Activated CD4-positive, alpha-beta T cell treated with anti-CD3 and anti-CD28 coated beads for 36 hours (primary cell): ENCODE measurements at places on chromosomes 5 and 9.

DNA sequence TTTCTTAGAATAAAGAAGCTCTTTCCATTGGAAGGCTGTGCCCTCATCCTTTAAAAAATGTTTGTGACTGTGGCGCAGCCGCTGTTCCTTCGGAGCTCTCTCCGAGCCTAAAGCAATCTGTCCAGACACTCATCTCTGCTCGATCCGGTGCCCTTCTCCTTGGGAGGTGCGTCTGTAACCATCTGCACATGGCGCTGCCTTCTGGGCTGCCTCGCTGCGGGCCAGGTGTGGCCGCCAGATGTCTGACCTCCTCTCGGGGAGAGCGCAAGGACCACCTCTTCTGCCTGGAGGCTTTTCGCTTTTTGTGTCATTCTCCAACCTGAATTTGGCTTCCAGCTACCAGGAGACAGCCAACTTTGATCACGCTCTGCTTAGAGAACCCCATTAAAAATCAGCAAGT lies 153.4 kb upstream of the PTCH1 start:
- no peaks in the 10 kb centered on the region for H3K4me1 ChIP-seq
- H3K27me3 ChIP-seq = peaks cover 8% of the 10 kb centered on the region
- no peak overlapping the region for H3K4me3 ChIP-seq

DNA sequence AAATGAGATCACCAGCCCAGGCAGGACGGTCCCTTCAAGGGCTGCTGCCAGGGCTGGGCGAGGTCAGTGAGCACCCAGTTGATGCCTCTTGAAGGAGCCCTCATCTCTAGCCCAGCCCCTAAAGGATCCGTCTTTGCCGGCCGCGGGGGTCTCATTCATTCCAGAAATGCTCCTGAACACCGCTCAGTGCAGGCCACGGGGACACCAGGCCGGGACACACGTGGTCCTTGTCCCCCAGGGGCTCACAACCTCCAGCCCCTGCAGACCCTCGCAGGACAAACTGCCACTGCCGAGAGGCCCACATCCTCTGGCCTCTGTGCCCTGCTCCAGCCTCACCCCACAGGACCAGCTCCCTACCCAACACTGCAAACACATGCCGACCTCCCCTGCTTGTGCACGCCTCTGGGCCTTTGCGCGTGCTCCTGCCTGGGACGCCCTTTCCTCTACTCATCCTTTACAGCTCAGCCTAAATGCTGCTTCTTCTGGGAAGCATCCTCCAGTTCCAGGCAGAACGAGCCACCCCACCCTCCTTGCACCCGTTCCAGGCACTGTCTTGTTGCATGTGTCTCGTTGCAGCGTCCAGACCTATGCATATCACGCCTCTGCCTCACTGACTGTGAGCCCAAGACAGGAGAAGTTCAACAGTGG lies 10.3 kb upstream of the LAMC3 start:
- no peak overlapping the region for H3K27ac ChIP-seq
- no peaks in the 10 kb centered on the region for H3K36me3 ChIP-seq
- no peak for DNase-seq
- H3K4me3 ChIP-seq = no peak overlapping the region
- H3K4me1 ChIP-seq = no peaks in the 10 kb centered on the region
- peaks cover 12% of the 10 kb centered on the region for H3K27me3 ChIP-seq

- no peak overlapping the region for H3K27ac ChIP-seq
- H3K36me3 ChIP-seq = no peaks in the 10 kb centered on the region
- H3K27me3 ChIP-seq = peaks cover 21% of the 10 kb centered on the region
- no peak for DNase-seq
Measured at GRCh38 chr9:91530829-91531228, 107.2 kb upstream of the NFIL3 start.

DNA sequence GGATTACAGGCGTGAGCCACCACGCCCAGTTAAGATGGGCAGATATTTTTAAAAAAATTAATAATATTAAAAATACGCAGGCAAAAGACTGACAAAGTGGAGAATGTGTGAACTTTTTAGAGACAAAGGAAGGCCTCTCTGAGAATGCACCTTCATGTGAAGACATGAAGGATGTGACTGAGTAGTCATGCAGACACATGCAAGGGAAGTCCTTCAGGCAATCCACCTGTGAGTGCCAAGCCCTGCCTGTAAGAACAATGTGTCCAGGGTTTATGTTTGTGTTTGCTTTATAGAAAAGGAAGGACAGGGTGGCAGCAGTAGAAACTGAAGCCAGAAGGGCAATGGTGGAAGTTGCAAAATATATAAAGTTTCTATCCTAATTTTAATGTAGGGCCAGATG lies 169.2 kb downstream of the EDIL3 start:
- H3K4me3 ChIP-seq = no peak overlapping the region
- H3K4me1 ChIP-seq = no peaks in the 10 kb centered on the region
- H3K36me3 ChIP-seq = no peaks in the 10 kb centered on the region
- no peak overlapping the region for H3K27ac ChIP-seq
- DNase-seq = no peak

DNA sequence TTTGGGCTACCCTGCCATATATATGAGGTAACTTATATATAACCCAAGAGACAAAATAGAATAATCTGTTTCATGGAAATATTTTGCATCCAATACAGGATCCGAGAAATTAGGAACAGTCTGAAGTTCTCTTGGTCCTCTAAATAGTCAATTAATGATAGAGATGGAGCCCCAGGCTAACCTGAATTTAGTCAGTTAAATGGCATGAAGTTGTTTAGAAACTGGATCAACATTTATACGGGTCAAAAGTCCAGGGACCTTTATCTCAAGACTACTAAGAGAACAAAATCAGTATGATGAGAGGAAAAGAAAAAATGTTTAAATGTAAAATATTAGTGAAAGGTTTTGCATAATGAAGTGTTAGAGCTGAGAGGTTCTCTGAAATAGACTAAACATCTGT lies 303.3 kb upstream of the ACTBL2 start:
- H3K27me3 ChIP-seq = peaks cover 11% of the 10 kb centered on the region
- no peak overlapping the region for H3K4me3 ChIP-seq
- no peaks in the 10 kb centered on the region for H3K36me3 ChIP-seq
- no peak overlapping the region for H3K27ac ChIP-seq

- no peak for DNase-seq
- no peaks in the 10 kb centered on the region for H3K4me1 ChIP-seq
- H3K27ac ChIP-seq = no peak overlapping the region
- peaks cover 6% of the 10 kb centered on the region for H3K27me3 ChIP-seq
Measured at GRCh38 chr5:111649516-111649915, 107.5 kb downstream of the NREP start.

DNA sequence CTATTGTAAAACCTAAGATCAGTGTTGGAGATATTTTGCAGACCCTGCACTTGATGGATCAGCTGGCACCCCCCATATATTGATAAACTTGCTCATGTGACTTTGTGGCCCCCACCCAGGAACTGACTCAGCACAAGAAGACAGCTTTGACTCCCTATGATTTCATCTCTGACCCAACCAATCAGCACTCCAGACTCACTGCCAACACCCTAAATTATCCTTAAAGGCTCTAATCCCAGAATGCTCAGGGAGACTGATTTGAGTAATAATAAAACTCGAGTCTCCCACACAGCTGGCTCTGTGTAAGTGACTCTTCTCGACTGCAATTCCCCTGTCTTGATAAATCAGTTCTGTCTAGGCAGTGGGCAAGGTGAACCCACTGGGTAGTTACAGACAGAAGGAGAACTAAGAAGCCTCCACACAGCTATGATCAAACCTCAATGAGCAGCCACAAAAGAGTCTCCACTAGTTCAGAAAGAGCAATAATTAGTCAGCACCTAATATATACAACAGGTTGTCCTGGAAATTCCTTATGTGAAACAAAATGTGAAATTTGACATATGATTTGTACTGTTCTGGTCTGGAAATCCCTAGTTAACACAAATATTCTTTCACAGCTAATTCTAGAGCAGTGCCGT lies 52.2 kb downstream of the ACTL7B start:
- peaks cover 3% of the 10 kb centered on the region for H3K27me3 ChIP-seq
- DNase-seq = no peak
- no peaks in the 10 kb centered on the region for H3K4me1 ChIP-seq
- H3K27ac ChIP-seq = no peak overlapping the region

GRCh38 chr5:62448528-62448927 lies 36.0 kb downstream of the IPO11 start:
- H3K27me3 ChIP-seq = no peaks in the 10 kb centered on the region
- H3K36me3 ChIP-seq = peaks cover 19% of the 10 kb centered on the region
- no peak overlapping the region for H3K4me3 ChIP-seq
- no peak for DNase-seq

DNA sequence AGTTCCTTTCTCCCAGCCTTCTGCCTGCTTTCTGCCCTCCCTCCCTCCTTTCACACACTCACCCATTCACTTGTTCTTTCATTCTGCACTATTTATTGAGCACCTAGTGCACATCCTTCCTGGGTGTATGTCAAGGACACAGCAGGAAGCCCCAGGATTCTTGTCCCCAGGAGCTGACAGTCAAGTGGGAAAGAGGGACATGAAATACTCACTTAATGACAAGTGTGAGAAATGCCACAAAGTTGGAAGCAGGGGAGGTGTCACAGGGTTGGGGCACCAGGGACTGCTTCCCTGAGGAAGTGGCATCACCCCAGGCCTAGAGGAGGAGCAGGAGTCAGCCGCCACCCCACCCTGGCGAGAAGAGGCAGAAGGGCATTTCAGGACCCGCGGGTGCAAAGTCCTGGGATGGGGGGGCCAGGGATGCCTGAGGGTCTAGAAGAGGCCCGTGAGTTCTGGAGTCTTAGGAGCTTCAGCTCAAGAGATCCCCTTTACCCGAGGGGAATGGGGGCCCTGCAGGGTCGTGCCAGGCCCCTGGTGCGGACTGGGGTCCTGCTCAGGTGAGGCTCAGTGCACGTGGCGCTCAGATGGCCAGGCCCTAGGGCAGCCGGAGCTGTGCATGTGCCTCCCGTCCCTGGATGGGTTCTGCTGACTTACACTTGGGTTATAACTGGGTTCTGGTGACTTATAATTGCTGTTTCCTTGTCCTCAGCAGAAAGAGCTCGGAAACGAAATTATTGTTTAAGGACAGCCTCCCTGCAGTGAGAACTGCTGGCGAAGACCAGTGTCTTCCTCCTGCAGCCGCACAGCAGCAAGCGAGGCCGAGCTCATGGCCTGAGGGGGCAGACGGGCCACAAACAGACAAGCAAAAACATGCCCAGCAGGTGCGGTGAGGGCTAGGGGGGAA lies 16.9 kb upstream of the LAMC3 start:
- no peaks in the 10 kb centered on the region for H3K27me3 ChIP-seq
- no peak for DNase-seq
- H3K4me3 ChIP-seq = no peak overlapping the region
- H3K36me3 ChIP-seq = no peaks in the 10 kb centered on the region
- H3K4me1 ChIP-seq = no peaks in the 10 kb centered on the region

DNA sequence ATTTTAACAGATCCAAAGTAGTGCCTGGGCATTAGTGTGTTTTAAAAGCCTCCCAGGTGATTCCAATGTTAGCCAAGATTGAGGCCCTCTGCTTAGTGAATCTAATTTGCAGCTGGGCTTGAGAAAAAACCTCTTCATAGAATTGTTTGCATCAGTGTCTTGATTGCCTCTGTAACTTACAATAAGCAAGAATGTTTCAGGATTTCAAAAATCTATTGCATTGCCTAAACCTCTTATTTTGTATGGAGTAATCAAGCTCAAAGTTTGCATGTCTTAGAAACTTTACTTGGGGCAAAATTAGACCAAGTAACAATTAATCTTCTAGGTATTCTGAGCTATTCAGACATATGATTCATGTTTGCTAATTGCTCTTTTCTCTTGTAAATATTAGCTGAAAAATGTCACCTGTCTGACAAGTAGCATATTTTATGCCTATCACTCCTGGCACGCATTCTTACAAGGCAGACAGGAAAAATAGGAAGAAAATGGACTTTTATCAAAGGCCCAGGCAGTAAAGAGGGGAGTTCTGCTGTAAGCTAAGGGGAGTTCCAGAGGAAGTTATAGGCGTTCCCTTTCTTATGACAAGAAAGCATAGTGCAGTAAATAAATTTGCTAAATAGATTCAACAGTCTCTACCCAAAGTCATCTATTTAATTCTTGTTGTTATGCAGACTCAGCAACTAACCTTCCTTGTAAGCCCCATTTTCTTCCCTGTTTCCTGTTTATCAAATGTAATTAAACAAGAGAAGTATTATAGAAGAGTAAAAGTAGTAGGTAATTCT lies 21.0 kb downstream of the PDCD1LG2 start:
- peak overlapping the region; percentile 35 for H3K27ac ChIP-seq
- H3K4me3 ChIP-seq = no peak overlapping the region
- DNase-seq = no peak
- H3K36me3 ChIP-seq = no peaks in the 10 kb centered on the region
- H3K4me1 ChIP-seq = peaks cover 45% of the 10 kb centered on the region

GRCh38 chr5:54159893-54160195 lies 150.5 kb downstream of the ARL15 start:
- no peak for DNase-seq
- no peaks in the 10 kb centered on the region for H3K4me1 ChIP-seq
- no peak overlapping the region for H3K27ac ChIP-seq
- H3K36me3 ChIP-seq = peaks cover 3% of the 10 kb centered on the region

DNA sequence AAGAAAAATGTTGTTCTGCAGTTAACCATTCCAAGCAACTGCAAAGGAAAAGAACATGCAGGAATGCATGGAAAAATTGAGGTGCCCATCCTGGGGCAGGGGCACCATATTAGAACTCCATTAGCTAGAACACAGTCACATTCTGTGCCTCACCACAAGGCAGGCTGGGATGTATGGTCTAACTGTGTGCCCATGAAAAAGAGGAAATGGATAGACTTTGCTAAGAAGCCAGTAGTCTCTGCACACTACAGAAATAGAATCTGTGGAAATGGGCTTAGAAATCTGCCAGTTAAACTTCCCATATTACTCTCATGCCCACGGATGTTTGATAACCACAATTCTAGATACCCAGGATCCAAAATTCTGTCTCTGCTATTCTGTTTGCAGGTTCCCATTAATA lies 423.8 kb upstream of the SMARCA2 start:
- H3K27ac ChIP-seq = no peak overlapping the region
- H3K27me3 ChIP-seq = peaks cover 5% of the 10 kb centered on the region
- H3K4me3 ChIP-seq = no peak overlapping the region
- H3K36me3 ChIP-seq = no peaks in the 10 kb centered on the region
- no peaks in the 10 kb centered on the region for H3K4me1 ChIP-seq

DNA sequence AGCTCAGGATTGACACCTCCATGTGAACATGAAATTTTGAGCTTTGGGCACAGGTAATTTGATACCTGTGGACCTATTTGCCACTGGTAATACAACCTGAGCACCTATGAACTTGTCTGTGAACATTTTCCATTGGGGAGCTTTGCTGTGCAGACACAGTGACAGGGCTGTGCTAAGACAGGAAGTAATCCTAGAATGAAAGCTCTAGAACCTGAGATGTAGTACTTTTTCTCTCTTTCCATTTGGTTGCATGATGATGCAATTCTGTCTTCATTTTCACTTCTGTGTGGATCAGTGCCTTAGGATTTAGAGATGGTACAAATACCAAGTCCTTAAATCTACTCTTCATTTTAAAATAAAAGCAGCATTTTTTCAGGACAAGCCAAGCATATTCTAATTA lies 216.9 kb downstream of the NR3C1 start:
- H3K4me1 ChIP-seq = peaks cover 58% of the 10 kb centered on the region
- DNase-seq = no peak
- H3K27ac ChIP-seq = no peak overlapping the region
- H3K36me3 ChIP-seq = peaks cover 13% of the 10 kb centered on the region
- H3K4me3 ChIP-seq = no peak overlapping the region
